HL-60 (cell line): ENCODE measurements at places on chromosomes 4 and X.
A peak's percentile ranks its signal among the peaks of the same experiment; 100 is the strongest.

DNA sequence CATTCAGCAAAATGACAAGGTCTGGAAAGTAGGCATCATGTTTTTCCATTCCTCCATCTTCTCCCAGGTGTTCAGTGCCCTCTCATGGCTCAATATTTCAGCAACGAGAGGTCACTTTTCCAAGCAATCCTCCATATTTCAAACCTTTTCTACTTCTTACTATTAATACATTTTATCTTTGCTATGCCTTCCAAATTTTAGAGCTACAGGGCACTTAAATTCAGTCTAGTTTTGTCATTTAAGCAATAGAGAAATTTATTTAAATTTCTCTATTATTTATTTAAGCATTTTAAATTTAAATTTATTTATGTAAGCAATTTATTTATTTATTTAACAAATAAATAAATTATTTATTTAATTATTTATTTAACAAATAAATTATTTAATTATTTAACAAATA lies 305.1 kb upstream of the ANXA10 start:
- no peak for DNase-seq

DNA sequence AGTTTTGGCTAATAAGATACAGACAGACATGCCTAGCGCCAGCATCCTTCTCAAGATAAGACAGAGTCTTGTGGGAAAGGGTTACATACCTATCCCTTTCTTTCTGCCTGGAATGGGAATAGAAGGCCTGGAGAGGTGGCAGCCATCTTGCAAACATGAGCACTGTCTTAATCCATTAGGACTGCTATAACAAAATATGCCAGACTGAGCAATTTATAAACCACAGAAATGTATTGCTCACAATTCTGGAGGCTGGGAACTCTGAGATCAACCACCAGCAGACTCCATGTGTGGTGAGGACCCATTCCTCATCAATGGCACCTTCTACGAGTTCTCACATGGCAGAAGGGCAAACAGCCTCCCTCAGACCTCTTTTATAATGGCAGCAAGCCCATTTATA lies 26.5 kb upstream of the NEIL3 start:
- no peak for DNase-seq

GRCh38 chr4:70138751-70139150 lies 15.3 kb upstream of the PRR27 start:
- no peak for DNase-seq

DNA sequence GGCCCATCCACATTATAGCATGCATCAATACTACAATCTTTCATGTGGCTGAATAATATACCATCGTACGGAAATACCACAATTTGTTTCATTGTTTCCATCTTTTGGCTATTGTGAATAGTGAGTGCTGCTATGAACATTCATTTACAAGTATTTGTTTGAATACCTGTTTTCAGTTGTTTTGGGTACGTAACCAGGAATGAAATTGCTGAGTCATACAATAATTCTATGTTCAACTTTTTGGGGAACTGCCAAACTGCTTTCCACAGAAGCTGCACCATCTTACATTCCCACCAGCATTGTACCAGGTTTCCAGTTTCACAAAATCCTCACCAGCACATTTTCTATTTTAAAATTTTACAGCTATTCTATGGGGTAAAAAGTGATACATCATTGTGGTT lies 28.5 kb upstream of the MANBA start:
- DNase-seq, result peak; percentile 19

GRCh38 chrX:150405006-150405405 lies 41.9 kb downstream of the MAMLD1 start:
- DNase-seq, result no peak

- no peak for DNase-seq
These were observed 765 bp downstream of the ENOPH1 start for GRCh38 chr4:82430964-82431745.

DNA sequence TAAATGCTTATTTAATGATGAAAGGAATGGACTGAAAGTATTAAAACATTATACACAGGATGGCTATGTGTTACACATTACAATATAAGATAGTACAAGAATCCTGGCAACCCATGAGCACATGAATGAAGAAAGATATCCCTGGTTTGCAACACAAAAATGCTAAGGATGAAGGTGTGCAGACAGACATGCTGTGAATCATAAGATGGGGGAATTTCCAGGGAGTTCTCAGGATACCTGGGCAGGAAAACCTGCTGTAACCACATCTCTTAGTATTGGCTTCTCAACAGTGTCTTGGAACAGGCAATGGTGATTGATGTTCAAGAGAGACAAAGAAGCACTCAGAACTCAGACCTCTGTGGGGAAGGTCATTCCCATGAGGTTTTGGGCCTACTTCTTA lies 23.9 kb upstream of the ANOS1 start:
- no peak for DNase-seq

DNA sequence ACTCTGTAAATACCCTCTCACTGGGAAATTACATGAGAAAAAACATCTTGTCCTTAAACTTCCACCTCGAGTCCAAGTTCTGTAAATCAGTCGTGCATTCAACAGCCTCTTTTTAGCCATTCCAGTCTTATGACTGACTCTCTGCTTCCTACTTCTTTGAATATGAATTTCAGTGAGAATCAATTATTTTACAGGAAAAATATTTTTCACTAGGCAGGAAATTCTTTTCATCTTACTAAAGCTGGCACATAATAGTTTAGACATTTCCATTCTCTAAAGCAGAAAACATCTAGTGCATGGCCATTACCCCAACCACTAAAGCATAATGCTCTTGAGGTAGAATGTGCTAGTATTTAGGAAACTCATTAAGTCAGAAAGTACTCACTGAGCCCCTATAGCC lies 565.7 kb upstream of the FAT1 start:
- DNase-seq, result no peak

DNA sequence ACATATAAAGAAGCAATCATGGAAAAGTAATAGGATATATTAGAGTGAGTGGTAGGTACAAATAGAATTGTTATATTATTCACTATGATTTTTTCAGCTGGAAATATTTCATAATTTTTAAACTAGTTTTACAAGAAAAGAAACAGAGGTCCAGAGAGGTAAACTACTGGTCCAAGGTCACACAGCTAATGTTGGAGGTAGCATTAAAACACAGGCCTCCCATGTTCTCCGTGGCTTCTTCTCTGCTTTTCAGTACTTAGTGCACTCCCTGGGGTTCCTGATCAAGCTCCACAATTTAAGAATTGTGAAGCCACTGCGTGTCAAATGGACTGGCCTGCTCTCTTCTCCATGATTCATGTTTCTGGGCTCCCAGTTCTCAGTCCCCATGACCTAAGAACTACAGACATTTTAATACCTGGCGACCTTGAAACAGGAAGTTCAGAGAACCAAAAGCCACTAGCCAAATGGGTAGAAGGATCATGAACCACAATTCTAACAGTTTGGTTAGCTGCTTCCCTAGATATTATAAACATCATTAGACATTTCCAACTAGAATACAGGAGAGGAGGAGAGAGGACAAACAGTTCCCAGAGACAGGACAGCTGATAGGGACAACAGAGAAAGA lies 172.0 kb upstream of the KLF3 start:
- no peak for DNase-seq

GRCh38 chr4:165398570-165398969 lies 19.8 kb downstream of the CPE start:
- DNase-seq, result no peak

DNA sequence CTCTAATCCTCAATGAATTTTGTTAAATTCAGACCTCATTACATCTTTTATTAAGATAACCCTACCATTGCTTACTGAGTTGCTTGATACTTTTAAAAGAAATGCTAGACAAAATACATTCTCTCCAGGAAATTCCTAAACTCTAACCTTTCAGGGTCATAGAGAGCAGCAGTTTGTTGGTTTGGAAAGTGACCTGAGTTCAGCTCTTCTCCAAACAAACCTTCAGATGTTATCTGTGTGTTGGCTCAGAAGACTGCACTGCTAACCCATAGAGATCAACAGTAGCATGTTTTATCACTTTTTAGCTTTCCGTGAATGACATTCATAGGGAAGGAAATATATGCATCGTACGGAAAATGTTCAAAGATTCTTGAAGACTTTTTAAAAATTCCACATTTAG lies 101.8 kb upstream of the VEGFC start:
- no peak for DNase-seq

DNA sequence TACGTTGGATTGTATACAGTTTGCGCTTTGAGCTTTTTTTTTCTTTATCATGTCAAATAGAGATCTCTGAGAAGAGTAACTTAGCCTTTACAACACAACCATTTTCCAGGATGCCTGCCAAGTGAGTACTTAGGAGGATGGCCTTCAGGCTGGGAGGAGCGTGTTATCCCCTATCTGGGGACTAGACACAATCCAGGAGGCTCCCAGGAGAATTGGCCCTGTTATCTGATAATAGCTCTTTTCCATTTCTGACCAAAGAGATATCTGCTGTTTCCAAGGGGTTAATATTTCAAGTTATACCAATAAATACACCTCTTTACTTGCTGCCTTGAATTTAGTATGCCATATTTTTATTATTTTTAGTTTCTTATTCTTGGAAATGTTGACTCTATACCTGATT lies 169.5 kb upstream of the SMARCAD1 start:
- no peak for DNase-seq

GRCh38 chr4:151114986-151115385 lies 15.6 kb downstream of the RPS3A start:
- DNase-seq, result no peak

DNA sequence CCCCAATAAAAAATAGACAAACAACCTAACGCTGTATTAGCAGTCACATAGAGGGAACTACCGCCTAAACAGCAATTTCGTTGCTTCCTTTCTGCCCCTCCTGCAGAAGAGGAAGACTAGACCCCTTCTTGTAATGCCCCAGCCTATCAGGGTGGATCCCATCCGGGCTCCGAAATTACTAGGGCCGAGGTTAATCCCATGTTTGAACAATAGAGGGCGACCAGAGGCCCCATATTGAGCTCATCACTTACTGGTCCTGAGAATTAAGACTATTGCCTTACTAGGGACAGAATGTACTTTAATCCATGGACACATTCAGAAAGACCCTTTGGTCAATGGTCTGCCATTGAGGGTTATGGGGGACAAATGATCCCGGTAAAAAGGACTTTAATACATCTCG lies 11.8 kb upstream of the ZNF630 start:
- DNase-seq, result no peak

GRCh38 chr4:188781655-188782054 lies 642.4 kb downstream of the TRIML1 start:
- no peak for DNase-seq

GRCh38 chrX:52015794-52016193 lies 53.2 kb downstream of the MAGED4B start:
- no peak for DNase-seq

GRCh38 chr4:2839060-2839459 lies 4.6 kb upstream of the ADD1 start:
- DNase-seq, result no peak

- peak; percentile 89 for DNase-seq
These were observed 44.2 kb downstream of the COQ2 start for GRCh38 chr4:83240379-83240875.

DNA sequence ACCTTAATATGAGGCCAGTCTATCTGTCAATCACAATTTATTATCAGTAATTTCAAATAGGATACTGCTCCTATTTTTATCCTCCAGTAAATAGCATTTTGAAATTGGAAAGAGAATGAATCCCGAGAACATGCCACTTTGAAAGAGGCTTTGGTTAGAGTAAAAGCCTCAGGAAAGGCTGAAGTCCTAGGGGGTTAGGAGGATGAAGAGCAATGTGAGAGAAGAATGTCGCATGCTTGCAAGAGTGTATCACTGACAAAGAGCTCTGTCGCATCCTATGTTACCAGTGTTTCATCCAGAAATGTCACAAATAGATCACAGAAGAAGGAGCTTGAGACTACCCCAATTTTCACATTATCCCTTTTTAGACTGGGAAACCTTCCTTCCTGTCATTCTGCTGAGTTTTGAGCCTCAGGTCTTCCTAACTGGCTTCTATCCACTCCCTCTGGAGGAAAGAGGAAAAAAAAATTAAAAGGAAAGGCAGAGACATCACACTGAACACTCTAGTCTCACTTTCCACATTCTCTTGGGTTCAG lies 39.8 kb downstream of the GPM6A start:
- no peak for DNase-seq

GRCh38 chrX:112695494-112695893 lies 15.8 kb upstream of the LHFPL1 start:
- DNase-seq, result no peak

- DNase-seq, result no peak
These were observed 84.0 kb upstream of the JADE1 start for GRCh38 chr4:128725405-128726055.

DNA sequence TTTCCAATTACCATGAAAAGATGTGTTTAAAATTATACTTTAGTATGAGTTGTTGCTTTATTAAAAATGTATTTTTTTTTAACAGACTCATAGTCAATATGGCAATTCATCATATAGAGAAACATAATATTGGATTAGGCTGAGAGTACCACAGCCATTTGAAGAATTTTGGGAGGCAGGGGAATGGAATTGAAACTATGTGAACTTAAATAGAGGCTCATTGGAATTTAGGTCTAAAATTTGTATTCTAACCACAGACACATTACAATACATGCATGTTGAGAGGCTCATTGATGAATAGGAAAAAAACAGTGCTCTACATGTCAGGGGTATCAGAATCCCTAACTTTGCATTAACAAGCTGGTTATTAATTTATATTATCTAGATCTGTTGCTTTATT lies 269.6 kb downstream of the DKK2 start:
- DNase-seq, result no peak

- DNase-seq, result no peak
These were observed 112.8 kb downstream of the LUZP4 start for GRCh38 chrX:115402299-115402698.

DNA sequence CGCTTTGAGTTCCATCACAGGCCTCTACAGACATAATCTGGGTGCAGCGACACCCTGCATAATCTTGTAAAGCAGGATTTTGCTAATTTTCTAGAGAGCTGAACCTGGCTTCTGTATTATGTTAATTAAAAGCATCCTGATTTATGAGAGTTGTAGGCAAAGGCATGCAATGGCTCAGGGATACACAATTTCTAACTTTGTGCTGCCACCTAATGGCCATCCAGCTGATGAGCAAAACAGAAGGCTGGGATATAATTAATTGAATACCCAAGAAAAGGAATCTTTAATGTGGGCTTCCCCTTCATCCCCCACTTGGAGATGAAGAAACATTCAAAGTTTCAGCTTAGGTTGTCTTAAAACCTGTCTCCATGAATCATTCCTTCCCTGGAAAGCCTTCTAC lies 78.1 kb downstream of the BMP15 start:
- peak; percentile 8 for DNase-seq

DNA sequence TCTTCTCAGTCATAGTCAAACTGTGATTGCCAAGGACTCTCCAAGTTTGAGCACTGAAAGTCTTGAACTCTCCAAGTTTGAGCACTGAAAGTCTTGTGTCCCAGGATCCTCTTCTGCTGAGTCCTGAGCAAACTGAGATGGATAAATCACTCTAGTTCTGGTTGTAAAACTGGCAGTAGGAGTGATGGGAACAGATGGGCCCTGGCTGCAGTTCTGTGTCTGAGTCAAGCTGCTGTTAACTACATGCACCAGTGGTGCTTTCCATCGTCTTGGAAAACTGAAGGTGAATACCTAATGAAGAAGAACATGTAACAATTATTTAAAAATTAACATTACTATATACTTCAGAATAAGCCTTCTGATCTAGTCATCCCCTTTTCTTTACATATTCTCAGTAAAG lies 27.6 kb upstream of the KCNIP4 start:
- DNase-seq, result no peak
